ENCODE measurements at places on chromosomes 1 and 21.

DNA sequence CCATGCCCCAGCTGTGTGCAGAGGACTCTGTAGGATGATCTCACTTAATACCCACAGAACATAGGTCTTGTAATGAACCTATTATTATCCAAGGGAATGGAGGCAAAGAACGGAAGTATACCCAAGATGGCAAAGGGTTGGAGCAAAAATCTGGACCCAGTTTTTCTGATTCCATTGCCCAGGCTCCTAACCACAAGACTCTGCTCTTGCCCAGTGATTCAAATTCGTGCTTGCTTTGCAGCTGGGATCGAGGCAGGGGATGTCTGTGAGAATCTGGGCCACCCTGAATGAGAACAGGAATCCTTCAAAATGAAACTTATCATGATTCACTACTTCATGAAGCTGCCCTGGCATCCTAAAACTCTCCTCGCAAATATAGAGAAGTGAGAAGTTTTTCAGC lies 97.5 kb upstream of the KCNJ6 start:
- no peak for DNase-seq

- no peak for DNase-seq
These were observed 639 bp downstream of the NUP133 start for GRCh38 chr1:229507502-229507901.

DNA sequence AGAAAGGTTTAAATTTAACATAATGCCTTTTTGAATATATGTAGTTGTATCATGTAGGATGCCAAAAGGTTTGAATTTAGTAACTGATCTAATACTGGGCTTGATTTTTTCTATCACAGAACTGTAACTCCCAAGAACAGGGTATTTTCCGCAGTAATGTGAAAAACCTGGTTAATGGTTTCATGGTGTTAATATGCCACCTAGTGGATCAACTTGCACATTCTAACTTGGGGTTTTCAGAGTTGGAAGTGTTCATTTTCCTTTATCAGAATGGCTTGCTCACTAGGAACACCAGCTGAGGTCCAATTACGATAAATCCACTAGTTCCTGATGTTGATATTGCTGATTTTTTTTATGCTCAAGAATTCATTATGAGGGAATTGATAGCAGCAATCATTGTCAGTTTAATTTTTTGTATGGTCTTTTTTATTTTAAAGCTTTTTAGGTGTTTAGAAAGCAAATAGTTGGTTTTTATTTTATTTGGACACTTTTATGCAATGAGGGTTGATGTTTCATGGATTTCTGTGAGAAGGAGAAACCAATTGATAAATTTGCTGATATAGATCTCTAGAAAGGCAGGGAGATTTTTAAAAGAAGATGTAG lies 157.2 kb downstream of the PLA2G4A start:
- DNase-seq: no peak

DNA sequence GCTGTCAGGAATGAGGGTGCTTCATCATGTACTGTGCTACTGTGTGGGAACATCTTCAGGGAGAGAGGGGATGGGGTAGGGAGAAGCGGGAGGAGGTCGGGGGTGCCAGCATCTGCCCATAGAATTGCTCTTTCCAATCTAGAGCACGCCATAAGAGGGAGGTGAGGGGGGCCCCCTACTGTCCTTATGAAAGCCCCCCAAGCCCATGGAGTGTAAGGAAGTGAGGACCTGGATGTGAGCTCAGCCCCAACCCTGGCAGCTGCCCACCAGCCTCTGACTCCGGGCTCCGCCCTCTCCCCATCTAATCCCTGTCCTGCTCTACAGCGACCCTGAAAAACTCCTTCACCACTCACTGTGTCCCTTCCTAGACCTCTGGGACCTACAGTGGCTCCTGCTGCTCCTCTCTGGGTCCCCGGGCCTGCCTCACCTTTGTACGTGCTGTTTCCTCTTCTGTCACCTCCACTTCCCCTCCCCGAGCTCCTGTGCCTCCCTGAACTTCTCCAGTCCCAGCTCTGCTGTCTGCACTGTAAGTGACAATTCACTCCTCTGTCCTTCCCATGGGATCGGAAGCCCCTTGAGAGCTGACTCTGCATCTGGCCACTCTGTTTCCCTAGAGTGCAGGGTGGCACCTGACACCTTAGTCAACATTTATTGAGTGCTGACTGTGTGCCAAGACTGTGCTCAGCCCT lies 269.4 kb downstream of the PTPRU start:
- no peak for DNase-seq

DNA sequence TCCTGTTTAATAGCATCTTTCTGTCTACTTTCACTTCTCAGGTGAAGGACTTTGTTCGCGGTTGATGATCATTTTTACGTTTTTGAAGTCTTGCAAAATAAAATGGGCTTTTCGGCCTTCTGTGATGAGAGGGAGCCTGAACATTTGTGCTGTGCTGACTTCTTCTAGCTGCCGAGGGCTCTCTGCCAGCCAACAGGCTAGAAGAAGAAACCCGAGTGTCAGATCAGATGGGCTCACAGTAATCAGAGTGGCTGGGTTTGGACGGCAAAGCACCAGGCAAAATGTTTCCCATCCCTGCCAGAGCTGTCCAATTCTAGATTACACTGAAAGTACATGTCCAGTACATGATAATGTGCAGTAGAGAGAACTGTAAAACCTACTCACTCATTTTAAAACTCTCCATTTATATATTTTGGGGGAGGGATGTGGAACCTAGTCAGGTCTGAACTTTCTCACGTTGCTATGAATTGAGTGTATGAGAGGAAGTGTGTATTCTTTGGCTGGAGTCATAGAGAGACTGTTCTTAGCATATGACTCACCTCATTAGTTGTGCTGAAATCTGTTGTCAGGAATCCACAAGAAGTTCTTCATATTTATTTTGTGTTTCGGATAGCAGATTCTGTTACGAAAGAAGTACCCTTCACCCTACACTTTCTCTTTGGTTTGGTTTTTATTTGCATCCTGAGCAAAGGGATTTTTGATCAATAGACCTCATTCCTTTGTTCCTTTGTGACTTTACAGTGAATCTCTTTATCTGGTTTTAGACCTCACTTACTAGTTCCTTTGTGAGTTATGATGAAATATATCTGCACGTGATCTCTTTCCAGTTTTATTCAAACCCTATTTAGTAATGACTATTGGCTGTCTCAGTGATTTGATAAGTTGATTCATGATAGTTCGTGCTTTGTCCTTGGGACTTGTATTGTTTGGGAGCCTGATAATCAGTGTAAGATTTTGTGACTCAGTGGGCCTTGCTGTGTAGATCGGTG lies 4.8 kb downstream of the ATP1A1 start:
- DNase-seq: peak; percentile 18

- no peak for DNase-seq
These were observed 137.4 kb downstream of the DYRK1A start for GRCh38 chr21:37503848-37504467.

DNA sequence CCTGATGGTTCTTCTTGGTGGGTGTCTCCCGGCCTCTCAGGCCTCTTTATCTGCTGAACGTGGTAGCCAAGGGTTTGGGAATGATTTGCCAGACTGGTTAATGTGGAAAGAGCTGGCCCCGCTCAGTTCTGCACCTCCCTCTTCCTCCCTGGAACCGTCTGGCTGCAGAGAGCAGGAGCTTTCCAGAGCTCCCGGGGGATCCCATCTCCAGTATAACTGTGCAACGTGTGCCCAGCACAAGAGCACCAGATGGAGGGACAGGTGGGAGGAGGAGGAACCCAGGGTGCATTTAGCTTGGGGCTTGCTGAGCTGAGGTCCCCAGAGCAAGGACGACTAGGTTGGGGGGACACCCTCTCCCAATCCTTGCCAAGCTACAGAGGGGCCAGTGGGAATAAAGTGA lies 5.0 kb downstream of the TFF1 start:
- DNase-seq: no peak

DNA sequence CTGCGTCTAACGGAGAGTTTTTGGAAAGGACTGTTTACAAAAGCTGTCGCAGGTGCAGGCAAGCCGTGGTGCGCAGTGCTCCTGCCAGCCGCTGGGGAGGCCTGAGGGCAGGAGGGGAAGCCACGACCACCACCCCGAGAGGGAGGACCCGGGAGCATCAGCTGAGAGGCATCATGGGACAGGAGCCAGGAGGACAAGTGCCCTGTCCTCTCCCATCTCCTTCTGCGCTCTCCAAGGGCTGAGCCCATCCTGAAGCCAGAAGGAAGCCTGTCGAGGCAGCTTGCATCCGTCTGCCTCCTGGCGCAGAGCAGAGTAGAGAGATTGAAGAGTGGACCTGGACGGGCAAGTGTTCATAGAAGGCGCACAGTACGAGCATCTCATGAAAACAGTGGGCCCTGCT lies 310.9 kb downstream of the KIF26B start:
- no peak for DNase-seq

DNA sequence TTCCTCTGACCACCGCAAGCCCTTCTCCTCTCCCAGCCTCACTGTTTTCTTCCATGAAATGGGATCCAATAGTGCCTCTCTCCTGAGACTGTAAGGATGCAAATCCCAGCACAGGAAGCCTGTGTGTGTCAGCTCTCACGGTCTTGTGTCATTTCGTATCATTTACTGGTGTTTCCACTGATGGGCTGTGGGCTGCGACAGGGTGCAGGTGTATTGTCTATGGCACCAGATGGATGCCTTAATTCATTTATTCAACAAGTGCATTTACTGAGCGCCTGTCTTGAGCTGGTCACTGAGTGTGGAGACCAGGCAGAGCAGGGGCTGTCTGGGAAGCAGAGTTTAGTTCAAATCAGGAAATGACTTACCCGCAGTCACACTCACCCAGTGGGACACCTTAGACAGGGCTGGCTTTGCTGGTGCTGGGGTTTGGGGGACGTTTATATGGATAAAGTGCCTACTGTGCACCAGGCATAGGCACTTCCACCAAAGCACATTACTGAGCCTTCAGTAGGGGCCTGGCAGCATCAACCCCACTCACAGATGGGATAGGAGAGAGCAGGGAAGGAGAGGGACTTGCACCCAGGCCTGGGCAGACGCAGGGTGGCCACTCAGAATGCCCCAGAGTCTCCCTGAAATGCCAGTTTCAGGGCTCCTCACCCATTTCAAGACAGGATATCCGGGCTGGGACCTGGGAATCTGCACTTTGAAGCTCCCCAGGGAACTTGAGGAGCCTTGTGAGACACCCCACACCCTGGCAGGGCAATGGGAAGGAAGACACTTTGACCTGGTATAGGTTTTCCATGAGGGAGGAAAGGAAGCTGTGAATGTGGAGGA lies 398.9 kb downstream of the MATN1 start:
- no peak for DNase-seq

DNA sequence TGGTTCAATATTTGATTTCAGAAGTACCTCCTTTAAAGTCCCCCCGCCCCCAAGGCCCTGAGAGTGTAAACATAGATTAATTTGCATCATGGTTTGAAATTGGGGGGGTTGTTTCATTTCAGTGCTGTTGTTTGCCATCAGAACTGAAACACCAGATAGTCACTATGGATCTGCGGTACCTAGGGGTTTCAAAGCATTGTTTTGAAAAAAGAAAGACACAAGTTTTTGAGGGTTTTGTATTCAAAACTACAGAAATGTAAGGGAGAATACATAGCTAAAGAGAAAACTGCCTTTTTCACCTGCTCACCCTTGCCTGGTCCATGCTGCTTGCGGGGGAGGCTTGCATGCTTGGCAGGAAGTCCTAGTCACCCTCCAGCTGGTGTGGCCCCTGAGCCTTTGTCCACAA lies 59.3 kb downstream of the ACP6 start:
- no peak for DNase-seq

DNA sequence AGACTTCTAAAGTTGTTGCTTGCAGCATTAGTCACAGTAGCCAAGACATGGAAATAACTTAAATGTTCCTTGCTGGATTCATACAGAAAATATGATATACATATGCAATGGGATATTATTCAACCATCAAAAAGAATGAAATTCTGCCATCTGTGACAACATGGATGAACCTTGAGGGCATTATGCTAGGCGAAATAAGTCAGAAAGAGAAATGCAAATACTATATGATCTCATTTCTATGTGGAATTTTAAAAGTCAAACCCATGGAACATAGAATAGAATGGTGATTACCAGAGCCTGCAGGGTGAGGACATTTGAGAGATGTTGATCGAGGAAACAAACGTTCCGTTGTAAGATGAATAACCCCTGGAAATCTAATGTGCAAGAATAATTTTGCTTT lies 43.0 kb downstream of the CRB1 start:
- DNase-seq: no peak

- DNase-seq: no peak
These were observed 199.2 kb downstream of the GRIK3 start for GRCh38 chr1:36835017-36835695.

DNA sequence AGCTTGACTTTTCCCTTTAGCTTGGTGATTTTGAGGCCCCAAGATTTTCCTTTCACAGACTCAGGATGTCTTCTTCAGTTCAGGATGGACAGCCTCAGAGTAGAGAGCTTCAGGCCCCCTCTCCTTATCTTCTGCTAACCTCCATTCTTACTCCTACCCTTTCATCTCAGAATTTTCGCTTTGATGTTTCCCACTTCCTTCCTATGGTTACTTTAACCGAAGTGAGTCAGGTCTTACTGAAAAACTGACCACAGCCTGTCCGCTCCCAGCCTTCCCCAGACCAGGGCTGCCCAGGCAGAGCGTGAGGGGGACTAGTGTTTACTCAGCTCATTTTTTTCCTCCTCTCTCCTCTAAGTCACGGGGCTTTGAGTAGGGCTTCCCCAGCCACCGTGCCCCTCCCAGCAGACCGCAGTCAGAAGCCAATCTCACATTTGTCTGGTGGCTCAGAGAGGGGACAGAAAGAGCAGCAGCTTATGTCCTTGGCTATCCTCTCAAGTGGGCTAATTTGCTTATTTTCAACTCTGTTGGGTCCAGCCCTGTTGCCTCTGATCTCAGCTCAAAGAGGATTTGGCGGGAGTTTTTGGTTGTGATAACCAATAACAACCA lies 4.2 kb upstream of the IL19 start:
- DNase-seq: no peak

DNA sequence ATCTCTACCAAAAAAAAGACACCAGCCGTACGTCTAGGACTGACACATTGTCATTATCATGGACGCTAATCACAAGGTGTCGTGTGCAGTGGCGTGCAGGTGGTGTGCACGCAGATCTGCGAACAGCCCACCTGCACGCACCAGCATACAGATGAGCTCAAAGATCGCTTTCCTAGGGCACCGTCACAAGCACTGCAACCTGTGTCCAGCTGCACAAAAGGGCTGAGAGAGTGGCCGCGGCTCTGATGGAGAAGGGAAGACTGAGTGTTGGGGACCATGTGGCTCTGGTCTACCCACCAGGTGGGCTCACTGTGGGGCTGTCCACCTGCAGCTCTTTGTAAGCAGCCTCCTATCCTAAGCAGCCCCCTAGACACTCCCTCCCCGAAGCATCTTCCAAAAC lies 50.9 kb downstream of the S100B start:
- DNase-seq: no peak

DNA sequence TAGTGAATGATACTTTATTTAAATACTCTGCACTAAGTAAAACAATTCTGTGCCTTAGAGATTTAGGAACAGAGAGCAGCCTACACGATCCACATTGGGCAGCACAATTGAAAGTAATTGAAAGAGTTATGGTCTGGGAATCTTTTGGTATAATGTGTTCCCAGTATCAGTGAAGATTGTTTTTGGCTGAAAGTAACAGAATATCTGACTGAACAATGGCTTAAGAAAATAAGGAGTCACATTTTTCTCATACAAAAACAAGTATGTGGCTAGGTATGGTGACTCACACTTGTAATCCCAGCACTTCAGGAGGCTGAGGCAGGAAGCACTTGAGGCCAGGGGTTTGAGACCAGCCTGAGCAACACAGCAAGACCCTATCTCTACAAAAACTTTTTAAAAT lies 306.2 kb downstream of the NFIA start:
- DNase-seq: no peak

All from stimulated activated CD4-positive, alpha-beta T cell treated with anti-CD3 and anti-CD28 coated beads, Interleukin-12 subunit alpha, Interleukin-12 subunit beta, amount 100 ng/mL, for 24 hours (primary cell).